Aorta (tissue), 5 donors: ENCODE measurements at places on chromosomes 1 and 21. TPM values are rescaled to one million over a fixed set of nuclear protein-coding genes. Genes with fewer than 3 reads are reported as not detected.

- no peaks in the 10 kb centered on the region for H3K36me3 ChIP-seq
- no peak overlapping the region for H3K4me3 ChIP-seq
- peak; percentile 27 for DNase-seq
- no peaks in the 10 kb centered on the region for H3K4me1 ChIP-seq
Observed at GRCh38 chr1:25066731-25067517, 136.8 kb upstream of the RUNX3 start.

DNA sequence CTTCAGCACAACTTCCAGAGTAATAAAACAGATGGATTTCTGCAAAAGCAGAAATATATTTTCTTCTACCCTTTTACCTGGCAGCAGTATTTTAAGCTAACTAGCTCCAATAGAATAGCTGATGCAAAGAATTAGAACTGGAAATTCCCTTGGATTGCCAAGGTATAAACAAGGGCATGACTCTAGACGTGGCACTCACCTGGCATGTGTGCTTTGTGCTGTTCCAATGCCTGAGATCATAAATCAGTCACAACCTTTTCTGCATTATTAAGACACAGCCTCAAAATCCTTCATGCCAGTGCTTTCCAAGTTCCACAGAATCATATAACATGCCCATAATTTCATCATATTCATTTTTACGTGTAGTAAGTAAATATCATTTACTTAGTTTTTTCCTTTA, 1048.7 kb downstream of the ADGRL2 start:
- H3K4me3 ChIP-seq = no peak overlapping the region
- H3K27me3 ChIP-seq = no peaks in the 10 kb centered on the region
- no peaks in the 10 kb centered on the region for H3K4me1 ChIP-seq
- H3K36me3 ChIP-seq = no peaks in the 10 kb centered on the region
- H3K27ac ChIP-seq = no peak overlapping the region
- DNase-seq = no peak

DNA sequence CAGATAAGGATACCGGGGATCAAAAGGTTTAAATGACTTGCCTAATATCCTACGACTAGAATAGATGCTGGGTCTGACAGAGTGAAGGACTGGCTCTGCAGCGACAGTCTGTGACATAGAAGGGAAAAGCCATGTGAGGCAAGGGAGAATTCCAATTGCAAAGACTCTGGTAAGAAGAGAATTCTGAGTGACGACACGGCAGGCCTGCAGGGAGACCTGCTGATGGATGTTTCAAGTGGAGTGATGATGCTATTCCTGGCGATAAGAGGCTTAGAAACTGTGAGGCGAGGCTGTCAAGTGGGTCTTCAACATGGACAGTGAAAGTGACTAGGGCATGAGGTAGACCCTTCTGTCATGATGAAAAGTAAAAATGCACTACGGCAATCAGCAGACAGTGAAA, 176.6 kb upstream of the PBX1 start:
- no peaks in the 10 kb centered on the region for H3K4me1 ChIP-seq
- H3K36me3 ChIP-seq = no peaks in the 10 kb centered on the region
- H3K27me3 ChIP-seq = no peaks in the 10 kb centered on the region
- no peak for DNase-seq
- H3K27ac ChIP-seq = no peak overlapping the region

DNA sequence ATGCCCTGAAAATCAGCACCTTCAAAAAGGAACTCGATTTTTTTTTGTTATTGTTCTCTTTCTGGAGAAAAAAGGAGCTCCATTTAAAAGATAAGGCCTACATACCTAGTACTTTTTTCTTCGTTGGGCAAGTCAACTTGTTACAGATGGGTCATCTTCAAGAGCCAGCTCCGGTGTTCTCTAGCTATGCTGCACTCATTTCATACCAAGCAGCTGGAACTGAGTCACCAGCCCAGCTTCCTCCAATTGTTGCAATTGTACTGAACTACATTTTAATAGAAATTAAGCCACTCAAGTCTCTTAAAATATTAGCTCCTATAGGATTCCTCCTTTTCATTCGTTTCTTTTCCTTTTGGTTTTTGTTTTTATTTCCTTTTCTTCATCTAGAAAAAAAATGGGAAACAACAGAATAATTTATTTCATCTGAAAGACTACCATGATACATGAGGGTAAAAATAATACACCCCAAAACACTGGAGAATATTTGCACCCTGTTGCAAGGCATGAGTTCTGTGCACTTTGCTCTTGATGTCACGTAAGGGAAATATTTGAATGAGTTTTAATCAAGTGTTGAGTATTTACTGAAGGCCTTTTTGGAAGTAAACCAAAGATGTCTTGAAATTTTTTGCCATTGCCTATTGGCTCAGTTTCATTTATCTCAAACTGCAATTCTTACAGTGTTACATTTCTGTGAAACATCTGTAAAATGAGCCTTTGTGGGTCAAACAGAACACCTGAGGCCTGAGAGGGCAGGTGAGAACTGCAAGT, 60.5 kb downstream of the CLIC4 start:
- H3K4me3 ChIP-seq = no peak overlapping the region
- peaks cover 4% of the 10 kb centered on the region for H3K4me1 ChIP-seq
- H3K27ac ChIP-seq = no peak overlapping the region
- no peaks in the 10 kb centered on the region for H3K27me3 ChIP-seq
- no peaks in the 10 kb centered on the region for H3K36me3 ChIP-seq
- no peak for DNase-seq

DNA sequence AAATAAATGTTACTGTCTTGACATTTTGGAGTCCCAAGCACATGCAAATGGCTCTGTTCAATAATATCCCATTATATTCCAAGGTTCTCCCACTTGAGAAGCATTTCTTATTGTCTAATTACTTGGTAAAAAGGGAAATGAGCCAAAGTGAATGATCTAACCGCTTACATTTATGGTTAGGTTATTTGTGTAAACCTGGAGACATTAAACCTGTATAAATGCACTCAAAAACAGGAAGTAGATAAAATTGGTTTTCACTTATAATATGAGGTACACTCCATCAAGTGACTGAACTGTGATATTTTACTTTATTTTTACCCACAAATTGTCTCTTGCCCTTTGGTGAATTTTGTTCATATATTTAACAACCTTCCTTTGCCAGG, 26.8 kb downstream of the KIF1B start:
- H3K27me3 ChIP-seq = no peaks in the 10 kb centered on the region
- H3K36me3 ChIP-seq = no peaks in the 10 kb centered on the region
- H3K27ac ChIP-seq = no peak overlapping the region
- H3K4me3 ChIP-seq = no peak overlapping the region

The FCAMR gene
- total RNA-seq = not detected

GRCh38 chr21:33828577-33828976, 87.0 kb downstream of the ATP5PO start:
- no peak overlapping the region for H3K4me3 ChIP-seq
- H3K27ac ChIP-seq = peak overlapping the region; percentile 80
- no peak for DNase-seq
- peaks cover 20% of the 10 kb centered on the region for H3K4me1 ChIP-seq

GRCh38 chr21:42209801-42210479, 9.0 kb upstream of the ABCG1 start:
- DNase-seq = no peak
- no peaks in the 10 kb centered on the region for H3K36me3 ChIP-seq
- H3K4me3 ChIP-seq = no peak overlapping the region
- no peaks in the 10 kb centered on the region for H3K27me3 ChIP-seq

The FCRLA gene
- not detected for total RNA-seq

- no peak for DNase-seq
- no peaks in the 10 kb centered on the region for H3K27me3 ChIP-seq
- peaks cover 2% of the 10 kb centered on the region for H3K36me3 ChIP-seq
- no peaks in the 10 kb centered on the region for H3K4me1 ChIP-seq
- no peak overlapping the region for H3K27ac ChIP-seq
Observed at GRCh38 chr1:5921671-5922070, 70.6 kb downstream of the NPHP4 start.
